ENCODE measurements at places on chromosomes 1 and 21.

DNA sequence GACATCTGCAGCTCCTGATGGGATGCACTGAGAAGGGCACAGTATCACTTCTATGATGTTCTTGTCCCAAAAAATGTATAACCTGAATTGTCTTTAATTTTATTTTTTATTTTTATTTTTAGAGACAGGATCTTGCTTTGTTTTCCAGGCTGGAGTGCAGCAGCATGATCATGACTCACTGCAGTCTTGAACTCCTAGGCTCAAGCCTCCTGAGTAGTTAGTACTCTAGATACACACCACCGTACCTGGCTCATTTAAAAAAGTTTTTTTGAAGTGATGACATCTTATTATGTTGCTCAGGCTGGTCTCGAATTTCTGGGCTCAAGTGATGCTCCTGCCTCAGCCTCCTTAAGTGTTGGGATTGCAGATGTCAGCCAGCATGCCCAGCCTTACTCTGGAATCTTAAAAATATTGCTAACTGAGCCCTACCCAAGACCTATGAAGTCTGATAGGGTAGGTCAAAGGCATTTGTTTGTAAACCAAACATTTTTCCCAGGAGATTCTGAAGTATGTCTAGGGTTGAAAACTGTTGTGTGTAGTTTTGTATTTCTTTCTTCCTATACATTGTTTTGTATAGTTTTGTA, 68.9 kb downstream of the ATF6 start:
- DNase-seq = no peak

- DNase-seq = no peak
Observed at GRCh38 chr1:163980394-163980793, 578.6 kb upstream of the PBX1 start.

DNA sequence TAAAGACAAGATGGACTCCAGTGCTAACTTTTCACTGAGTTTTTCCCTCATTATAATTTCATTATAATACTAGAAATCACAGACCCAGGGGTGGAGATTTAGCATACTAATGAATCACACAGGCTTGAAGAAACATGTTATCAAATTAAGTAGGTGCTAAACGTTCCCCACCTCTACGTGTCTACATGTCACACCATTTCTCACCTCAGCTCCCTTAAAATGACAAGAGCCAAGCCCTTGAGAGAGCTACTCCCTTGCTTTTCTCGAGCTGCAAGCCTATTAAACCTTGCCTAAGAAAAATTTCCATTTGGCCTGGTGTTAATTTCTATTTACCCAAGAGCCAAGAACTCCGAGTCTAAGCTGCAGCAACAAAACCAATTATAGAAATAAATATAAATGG, 396.3 kb upstream of the NEGR1 start:
- no peak for DNase-seq

DNA sequence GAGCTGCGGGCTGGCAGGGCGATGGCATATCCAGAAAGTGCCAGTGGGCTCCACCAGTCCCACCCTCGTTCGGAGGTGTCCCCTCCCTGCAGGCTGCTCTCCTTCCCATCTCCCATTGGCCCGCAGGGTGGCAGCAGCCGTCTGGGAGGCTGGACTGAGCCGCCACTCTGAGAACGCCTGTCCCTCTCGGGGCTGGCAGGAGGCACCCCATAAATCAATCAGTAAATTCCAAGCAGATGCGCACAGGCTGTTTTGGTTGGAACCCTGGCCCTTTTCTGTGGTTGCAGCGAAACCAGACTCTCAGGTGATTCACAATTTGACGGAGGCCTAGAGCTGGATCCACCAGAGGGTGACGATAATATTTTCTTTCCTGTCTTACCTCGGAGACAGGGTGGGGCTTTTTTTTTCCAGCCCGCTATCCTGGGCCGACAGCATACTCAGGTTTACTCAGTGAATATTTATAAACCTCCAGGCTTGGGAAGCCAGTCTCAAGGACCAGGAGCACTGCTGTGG, 99.7 kb downstream of the GLIS1 start:
- peak; percentile 97 for DNase-seq

GRCh38 chr1:206470692-206471414, 577 bp downstream of the IKBKE start:
- no peak for DNase-seq

DNA sequence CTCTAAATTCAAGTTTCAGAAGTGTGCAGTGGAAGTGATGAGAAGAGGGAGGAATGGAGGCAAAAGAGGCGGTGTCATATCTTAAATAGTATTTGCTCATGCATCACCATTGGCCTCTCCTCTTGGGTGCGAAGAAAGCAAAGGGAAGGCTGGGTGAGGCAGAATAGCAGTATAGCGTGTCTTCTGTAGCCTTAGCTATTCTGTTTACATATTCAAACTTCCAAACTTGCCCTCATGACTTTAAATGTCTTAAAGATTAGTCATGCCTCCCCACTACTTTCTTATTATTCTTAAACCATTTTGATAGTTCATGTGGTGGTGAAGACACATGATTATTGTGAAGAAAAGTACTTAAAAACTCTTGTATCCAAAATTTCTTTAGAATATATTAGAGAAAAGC, 104.6 kb upstream of the TENT5C start:
- no peak for DNase-seq

- DNase-seq = peak; percentile 11
Observed at GRCh38 chr21:39073717-39074116, 109.5 kb downstream of the PSMG1 start.

GRCh38 chr1:143748906-143749305, 222.9 kb downstream of the FAM72C start:
- no peak for DNase-seq

GRCh38 chr1:153490272-153491051, 30.0 kb upstream of the S100A7 start:
- DNase-seq = peak; percentile 86

DNA sequence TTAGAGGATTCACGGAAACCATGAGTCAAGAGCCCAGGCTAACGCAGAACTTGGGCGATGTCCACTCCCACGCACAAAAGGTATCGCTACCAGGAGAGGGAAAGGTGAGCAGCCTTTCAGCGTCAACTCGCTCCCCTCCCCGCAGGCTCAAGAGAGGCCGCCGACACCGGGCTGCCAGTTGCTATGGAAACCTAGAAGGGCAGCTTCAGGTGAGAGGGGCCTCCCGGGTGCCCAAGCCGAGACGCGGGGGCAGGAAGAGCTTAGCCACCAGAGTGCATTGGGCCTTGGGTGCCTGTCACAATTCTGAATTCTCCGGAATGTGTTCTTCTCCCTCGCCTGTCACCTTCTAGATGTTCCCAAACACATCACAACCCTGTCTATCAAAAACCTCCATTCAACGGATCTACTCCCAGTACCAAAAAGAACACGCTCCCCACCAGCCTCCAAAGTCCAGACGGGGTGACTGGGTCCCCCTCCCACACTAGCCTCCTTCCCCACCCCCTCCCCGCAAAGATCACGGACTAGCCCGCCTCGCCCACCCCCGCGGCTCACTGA, 694 bp downstream of the MEAF6 start:
- peak; percentile 60 for DNase-seq

DNA sequence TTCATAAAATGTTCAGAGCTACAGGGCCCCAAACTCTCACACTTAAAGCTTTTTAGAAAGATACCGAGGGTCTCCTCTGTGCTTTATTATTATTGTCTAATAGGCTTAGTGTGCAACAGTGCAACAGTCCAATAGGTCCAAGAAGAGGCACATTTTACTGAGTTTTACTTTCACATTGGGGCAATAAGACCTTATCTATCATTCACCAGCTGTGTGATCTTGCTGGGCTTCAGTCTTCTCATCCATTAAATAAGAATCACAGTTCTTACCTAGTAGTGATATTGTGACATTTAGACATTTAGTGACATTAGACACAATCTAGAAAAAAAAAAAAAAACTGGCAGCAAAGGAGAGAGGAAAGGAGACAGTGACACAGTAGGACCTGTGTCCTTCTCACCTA, 175.8 kb upstream of the NFIA start:
- no peak for DNase-seq

GRCh38 chr1:214673576-214673975, 70.6 kb downstream of the CENPF start:
- no peak for DNase-seq

DNA sequence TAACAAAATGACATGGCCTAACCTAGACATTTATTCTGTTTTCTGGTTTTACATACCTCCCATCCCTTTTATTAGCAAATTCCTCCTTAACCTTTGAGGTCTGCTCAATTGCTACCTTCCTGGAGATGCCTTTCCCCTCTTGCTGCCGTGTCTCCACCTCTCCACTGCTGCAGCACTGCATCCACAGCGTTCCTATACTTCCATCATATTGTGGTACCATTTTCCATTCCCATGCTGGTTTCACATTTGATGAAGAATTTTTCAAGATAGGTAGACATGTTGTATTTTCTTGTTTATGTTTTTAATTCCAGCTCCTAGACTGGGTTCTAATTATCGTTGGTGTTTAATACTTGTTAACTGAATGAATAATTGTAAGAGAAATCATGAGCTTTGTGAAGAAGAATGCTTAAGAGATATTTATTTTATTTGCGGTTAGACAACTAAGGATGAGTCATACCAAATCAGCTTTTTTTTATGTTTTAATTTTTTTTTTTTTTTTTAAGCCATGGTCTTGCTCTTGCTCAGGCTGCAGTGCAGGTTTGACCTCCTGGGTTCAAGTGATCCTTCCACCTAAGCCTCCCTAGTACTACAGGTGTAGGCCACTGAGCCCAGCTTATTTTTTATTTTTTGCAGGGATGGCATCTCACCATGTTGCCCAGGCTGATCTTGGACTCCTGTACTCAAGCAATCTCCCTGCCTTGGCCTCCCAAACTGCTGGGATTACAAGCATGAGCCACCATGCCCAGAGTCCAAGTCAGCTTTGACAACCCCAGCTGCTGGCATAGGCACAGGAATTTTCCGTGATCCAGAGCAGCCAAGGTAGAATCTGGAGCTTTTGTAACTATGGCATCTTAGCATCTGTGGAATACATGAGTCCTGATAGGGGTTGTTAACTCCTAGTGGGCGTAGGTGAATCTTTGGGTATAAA, 44.0 kb downstream of the ATP6V1G3 start:
- DNase-seq = no peak

DNA sequence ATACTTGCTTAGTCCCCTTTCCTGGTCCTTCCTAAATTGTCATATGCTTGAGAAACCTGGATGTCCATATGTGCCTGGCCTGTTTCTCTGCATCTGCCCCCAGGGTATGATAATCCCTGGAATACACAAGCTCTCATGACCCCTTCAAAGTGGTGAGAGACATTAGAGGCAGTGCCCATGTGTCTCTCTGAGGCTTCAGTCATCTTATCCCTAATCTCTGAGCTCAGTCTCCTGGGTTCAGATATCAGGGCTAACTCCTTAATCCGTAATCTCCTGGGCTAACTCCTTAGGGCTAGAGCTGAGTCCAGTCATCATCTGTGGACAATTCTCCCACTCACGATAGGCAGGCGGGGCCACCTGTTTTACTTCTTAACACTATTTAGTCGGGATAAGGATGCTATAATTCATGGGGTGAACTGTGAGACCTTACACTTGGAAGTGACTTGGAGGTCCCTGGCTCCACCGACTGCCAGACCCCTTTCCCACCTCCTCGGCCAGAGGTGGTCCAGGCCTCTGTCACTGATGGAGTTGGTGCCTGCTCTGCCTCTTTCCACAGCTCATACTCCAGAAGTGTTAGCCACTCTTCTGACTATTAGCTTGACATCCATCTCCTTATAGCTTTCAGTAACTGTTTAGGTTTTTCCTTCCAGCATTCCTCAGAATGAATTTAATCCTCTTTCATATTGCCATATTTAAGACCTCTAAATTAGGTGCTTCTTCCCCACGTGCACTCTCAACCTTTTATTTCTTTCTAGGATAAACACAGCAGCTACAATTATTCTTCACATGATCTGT, 22.7 kb downstream of the CCN1 start:
- DNase-seq = no peak

DNA sequence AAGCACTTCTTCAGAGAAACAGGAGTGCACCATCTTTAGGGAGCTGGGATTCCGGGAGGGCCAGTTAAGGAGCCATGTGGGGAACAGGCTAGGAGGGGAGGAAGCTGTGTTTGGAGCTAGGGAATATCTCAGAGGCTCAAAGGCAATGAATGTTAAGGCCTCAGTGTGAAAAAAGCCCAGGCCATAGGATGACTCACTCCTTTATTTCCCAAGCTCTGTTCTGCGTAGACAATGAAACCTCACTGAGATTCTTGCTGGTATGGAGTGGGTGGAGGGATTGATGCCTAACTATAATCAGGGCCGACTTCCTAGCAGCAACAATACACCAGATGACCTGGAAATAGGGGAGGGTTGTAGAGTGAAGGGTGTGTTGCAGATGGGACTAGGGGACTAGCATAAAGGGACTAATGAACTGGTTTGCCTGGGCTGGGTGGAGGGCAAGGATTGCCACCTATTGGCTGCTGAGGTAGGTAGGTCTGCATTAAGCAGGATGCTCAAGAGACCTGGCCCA, 2.1 kb downstream of the GNAT2 start:
- no peak for DNase-seq

DNA sequence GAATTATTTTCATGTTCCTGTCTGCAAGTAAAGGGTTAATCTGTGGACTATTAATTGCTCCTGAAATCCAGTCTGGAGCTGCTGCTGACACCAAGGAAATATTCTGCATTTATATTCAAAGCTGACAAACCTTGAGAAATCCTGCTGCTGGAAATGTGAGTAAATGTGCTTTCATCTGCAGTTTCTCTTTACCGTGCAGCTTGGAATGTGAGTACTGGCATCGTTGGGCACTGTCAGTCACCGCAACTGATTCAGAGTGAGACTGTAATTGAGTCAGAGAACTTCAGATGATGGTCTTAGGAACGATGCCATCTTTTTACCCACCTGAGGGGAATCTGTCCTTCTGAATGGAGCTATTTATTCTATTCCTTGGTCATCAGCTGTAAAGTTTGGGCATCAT, 420.6 kb downstream of the SIPA1L2 start:
- no peak for DNase-seq

- DNase-seq = no peak
Observed at GRCh38 chr1:5428351-5428750, 563.9 kb downstream of the NPHP4 start.

- no peak for DNase-seq
Observed at GRCh38 chr21:35039595-35040289, 9.4 kb downstream of the RUNX1 start.

- DNase-seq = no peak
Observed at GRCh38 chr1:114700036-114700600, 4.8 kb upstream of the AMPD1 start.

- DNase-seq = no peak
Observed at GRCh38 chr1:56688522-56689026, 43.5 kb downstream of the PRKAA2 start.

- DNase-seq = no peak
Observed at GRCh38 chr1:38000529-38001455, 4.5 kb downstream of the FHL3 start.

- DNase-seq = no peak
Observed at GRCh38 chr1:226578946-226579578, 30.5 kb downstream of the STUM start.

- DNase-seq = no peak
Observed at GRCh38 chr1:4079815-4080214, 179.7 kb upstream of the C1orf174 start.

GRCh38 chr1:76627901-76628300, 239.4 kb upstream of the ST6GALNAC5 start:
- no peak for DNase-seq

GRCh38 chr1:231628207-231628876, 1.8 kb downstream of the DISC1 start:
- peak; percentile 14 for DNase-seq

GRCh38 chr1:244792188-244792850, 43.1 kb upstream of the COX20 start:
- no peak for DNase-seq

- no peak for DNase-seq
Observed at GRCh38 chr1:234540404-234540762, 61.4 kb upstream of the TARBP1 start.

Data from NCI-H2171 treated with DMSO at 0.1 percent for 48 hours (cell line).